Spleen (tissue), 13 donors: ENCODE measurements at places on chromosomes 3 and 15.

DNA sequence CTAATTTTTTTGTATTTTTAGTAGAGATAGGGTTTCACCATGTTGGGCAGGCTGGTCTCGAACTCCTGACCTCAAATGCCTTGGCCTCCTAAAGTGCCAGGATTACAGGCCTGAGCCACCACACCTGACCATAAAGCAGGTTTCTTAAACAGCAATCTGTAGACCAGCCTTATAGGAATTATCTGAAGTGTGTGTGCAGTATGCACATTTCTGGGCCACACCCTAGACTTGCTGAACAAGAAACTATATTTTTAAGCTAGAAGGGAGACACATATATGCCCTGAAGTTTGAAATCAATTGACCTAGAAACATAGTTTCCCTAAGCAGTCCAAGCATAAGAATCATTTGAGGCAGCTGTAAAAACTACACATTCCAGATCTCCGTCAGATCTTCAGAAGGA lies 805.7 kb downstream of the TUSC7 start:
- H3K4me3 ChIP-seq, result no peak overlapping the region
- no peak for DNase-seq
- H3K27me3 ChIP-seq, result no peaks in the 10 kb centered on the region
- no peaks in the 10 kb centered on the region for H3K36me3 ChIP-seq
- no peaks in the 10 kb centered on the region for H3K4me1 ChIP-seq

GRCh38 chr3:194872669-194872977 lies 186.9 kb downstream of the FAM43A start:
- H3K4me1 ChIP-seq, result peaks cover 10% of the 10 kb centered on the region
- H3K27ac ChIP-seq, result peak overlapping the region; percentile 77
- no peak overlapping the region for H3K4me3 ChIP-seq
- H3K27me3 ChIP-seq, result no peaks in the 10 kb centered on the region
- no peak for DNase-seq

DNA sequence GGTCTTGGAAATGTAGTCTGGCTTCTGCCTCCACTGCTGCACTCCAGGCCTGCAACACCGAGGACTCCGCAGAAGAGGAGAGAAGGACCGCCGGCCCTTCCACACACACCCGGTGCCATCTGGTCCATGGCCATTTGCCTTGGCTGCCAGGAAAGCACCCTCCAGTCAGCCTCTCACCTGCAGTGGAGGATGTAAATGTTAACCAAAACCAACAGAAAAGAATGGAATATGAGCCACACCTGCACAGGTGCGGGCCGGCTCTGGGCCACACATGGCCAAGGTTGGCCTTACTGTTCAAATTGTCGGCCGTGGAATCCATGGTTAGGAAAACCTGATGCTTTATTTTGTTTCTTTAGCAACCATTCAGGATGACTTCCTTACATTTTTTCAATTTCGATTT lies 178.3 kb upstream of the C2CD4B start:
- H3K36me3 ChIP-seq, result no peaks in the 10 kb centered on the region
- H3K27me3 ChIP-seq, result no peaks in the 10 kb centered on the region
- no peak overlapping the region for H3K4me3 ChIP-seq

- no peaks in the 10 kb centered on the region for H3K4me1 ChIP-seq
- DNase-seq, result no peak
- no peaks in the 10 kb centered on the region for H3K27me3 ChIP-seq
- H3K36me3 ChIP-seq, result no peaks in the 10 kb centered on the region
Measured at GRCh38 chr3:99366663-99367429, 271.5 kb upstream of the COL8A1 start.

DNA sequence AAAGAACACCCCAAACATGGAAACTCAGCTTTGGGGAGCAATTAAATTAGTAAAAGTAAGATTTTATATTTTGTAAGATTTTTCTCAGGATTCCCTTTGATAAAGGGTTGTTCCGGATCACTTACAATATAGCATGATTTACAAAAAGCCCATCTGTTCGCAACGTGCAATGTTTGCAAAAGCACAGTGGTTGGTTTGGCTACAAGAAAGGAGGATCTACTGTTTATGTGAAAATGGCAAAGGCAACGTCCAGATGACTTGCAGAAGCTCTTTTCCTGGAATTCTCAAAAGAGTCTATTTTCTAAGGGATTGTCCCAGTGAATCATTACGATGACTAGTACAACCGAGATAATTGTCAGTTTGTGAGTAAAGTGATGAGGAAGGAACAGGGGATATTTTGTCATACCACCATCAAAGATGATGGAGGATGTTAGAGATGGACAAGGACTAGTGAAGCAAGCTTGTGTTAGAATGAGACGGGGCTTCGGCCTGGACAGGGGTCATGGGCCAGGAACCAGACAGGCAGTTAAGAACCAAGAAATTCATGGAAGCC lies 71.6 kb downstream of the CRYGS start:
- no peak overlapping the region for H3K4me3 ChIP-seq
- H3K4me1 ChIP-seq, result no peaks in the 10 kb centered on the region
- no peak for DNase-seq
- no peaks in the 10 kb centered on the region for H3K36me3 ChIP-seq

GRCh38 chr15:29046281-29046810 lies 160.6 kb downstream of the APBA2 start:
- H3K4me1 ChIP-seq, result no peaks in the 10 kb centered on the region
- H3K27me3 ChIP-seq, result no peaks in the 10 kb centered on the region
- peak; percentile 13 for DNase-seq
- no peak overlapping the region for H3K27ac ChIP-seq
- no peaks in the 10 kb centered on the region for H3K36me3 ChIP-seq

DNA sequence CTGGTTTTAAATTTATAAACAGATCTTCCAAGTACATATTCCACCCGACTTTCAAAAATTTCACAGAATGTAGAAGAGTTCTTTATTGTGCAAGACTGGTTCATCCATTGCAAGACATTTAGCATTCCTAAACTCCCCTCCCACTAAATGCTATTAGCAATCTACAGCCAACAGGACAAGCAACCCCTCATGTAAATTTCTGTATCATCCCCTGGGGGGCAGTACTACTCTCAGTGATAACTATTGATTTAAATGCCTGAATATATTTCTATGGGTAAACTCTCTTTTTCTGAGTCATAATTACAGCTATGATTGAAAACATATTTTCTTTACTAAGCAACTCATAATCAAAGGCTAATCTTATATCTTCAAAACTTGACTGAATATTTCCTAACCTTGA lies 10.7 kb upstream of the SLC15A2 start:
- H3K27me3 ChIP-seq, result no peaks in the 10 kb centered on the region
- no peaks in the 10 kb centered on the region for H3K4me1 ChIP-seq
- no peak overlapping the region for H3K27ac ChIP-seq
- no peak overlapping the region for H3K4me3 ChIP-seq
- no peak for DNase-seq

GRCh38 chr15:51060030-51060673 lies 34.6 kb downstream of the TNFAIP8L3 start:
- no peak for DNase-seq
- no peak overlapping the region for H3K4me3 ChIP-seq
- no peaks in the 10 kb centered on the region for H3K36me3 ChIP-seq
- no peaks in the 10 kb centered on the region for H3K27me3 ChIP-seq
- H3K4me1 ChIP-seq, result peaks cover 4% of the 10 kb centered on the region
- no peak overlapping the region for H3K27ac ChIP-seq

DNA sequence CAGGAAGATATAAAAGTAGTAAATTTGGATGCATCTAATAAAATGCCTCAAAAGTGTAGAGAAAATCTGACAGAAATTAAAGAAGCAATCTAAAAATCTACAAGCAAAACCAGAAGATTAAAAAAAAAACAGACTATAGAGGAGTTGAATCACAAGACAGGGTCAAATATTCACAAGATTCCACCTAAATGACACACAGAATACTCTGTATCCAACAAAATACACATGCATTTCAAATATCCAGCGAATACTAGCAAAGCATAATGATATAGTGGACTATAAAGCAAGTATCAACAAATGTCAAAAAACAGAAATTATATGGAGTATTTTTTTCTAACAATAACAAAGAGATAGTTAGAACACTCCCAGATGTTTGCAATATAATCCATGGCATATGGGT lies 20.5 kb upstream of the ACTC1 start:
- H3K36me3 ChIP-seq, result no peaks in the 10 kb centered on the region
- H3K4me1 ChIP-seq, result no peaks in the 10 kb centered on the region
- no peak for DNase-seq
- no peak overlapping the region for H3K27ac ChIP-seq
- peaks cover 6% of the 10 kb centered on the region for H3K27me3 ChIP-seq

GRCh38 chr3:78497767-78498166 lies 1270.0 kb downstream of the ROBO1 start:
- DNase-seq, result no peak
- H3K4me1 ChIP-seq, result no peaks in the 10 kb centered on the region
- no peak overlapping the region for H3K4me3 ChIP-seq

GRCh38 chr3:188557235-188557634 lies 403.3 kb downstream of the LPP start:
- H3K36me3 ChIP-seq, result no peaks in the 10 kb centered on the region
- no peaks in the 10 kb centered on the region for H3K27me3 ChIP-seq
- H3K27ac ChIP-seq, result no peak overlapping the region
- no peak overlapping the region for H3K4me3 ChIP-seq
- DNase-seq, result no peak
- H3K4me1 ChIP-seq, result peaks cover 11% of the 10 kb centered on the region

DNA sequence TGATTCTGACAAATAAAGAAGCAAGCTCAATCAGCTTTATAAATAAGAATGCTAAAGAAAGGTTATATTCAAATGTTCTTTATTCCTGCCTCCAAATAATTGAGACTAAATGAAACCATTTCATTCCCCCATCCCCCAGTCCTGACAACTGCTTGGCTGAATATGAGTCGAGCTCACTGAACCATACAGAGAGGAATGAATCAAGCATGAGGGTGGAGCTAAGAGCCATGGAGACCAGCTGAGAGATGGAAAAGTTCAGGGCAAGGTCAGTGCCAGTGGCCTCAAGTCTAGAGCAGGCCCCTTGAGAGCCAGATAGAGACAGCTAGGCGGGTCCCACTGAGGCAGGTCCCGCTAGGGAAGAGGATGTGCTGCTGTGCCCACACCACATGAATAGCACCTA lies 188.7 kb upstream of the EIF1B start:
- no peaks in the 10 kb centered on the region for H3K4me1 ChIP-seq
- DNase-seq, result no peak
- H3K27ac ChIP-seq, result no peak overlapping the region
- no peaks in the 10 kb centered on the region for H3K27me3 ChIP-seq

DNA sequence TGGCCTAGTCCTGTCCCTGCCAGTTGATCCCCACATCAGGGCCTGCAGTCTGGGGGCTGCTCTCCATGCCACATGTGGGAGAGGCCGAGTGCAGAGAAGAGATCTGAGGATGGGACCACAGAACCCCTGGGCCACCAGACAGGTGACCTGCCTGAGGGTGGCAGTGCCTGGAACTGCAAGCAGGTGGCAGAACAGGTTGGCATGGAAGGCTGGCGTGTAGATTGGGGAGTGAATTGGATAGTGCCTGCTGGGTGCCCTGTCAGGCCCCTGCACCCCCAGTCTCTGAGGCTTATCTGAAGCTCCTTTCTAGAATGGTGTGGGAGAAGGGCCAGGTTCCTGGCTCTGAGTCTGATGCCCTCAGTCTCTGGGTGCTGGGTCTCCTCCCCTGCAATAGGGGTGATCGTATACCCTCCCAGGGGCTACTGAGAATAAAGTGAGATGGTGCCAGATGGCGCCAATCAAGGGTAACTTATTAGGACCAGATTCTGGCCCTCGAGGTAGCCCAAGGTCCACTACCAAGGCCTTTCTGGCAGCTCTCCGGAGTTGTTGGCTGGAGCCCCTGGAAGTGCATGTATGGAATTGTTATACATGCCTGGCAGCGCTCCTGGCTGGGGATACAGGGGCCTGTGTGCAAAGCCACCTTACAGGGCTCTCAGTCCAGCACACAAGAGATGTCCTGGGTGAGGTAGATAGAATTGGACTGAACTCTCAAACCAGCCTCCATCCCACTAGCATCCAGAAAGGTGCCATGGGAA lies 15.7 kb downstream of the C3orf18 start:
- H3K27me3 ChIP-seq, result peaks cover 6% of the 10 kb centered on the region
- no peaks in the 10 kb centered on the region for H3K36me3 ChIP-seq
- no peaks in the 10 kb centered on the region for H3K4me1 ChIP-seq
- DNase-seq, result no peak

DNA sequence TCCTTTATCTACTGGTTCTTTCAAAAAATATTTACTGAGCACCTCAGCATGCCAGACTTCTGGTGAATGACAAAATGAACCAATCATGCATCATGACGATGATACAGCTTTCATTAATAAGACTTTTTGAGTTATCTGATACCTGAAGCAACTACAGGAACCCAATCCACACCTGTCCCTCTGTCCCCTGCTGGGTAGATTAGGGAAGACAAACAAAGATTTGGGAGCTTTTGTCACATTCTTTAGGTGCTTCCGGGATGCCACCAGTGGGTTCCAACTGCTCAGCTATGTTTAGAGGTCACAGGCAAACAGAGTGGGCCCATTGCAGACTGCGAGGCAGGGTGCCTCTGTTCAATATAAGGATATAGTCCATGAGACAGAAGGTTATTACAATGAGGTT lies 1020.5 kb upstream of the CFAP20DC start:
- H3K36me3 ChIP-seq, result no peaks in the 10 kb centered on the region
- no peak for DNase-seq
- H3K27ac ChIP-seq, result no peak overlapping the region
- no peaks in the 10 kb centered on the region for H3K27me3 ChIP-seq
- no peak overlapping the region for H3K4me3 ChIP-seq

GRCh38 chr15:42954291-42954690 lies 33.7 kb upstream of the TTBK2 start:
- no peaks in the 10 kb centered on the region for H3K4me1 ChIP-seq
- no peak for DNase-seq
- H3K4me3 ChIP-seq, result no peak overlapping the region
- H3K36me3 ChIP-seq, result peaks cover 100% of the 10 kb centered on the region

DNA sequence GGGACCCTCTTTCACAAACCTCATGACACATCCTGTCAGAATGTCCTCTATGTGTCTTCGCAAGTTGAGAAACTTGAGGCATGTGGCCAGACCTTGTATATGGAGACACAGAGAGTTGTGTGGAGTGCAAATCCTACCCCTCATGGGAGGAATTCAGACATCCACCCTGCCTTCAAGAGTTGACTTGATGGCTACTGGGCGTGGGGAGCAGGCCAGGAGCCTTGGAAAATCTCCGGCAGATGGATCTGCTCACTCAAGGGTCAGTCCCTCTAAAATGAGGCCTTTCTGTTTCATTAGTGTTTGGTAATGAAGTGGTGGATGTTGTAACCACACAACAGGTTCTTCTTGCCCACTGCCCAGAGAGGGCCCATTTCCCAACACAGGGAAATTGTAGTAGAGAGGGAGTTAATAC lies 79.0 kb downstream of the ASB7 start:
- no peaks in the 10 kb centered on the region for H3K27me3 ChIP-seq
- H3K4me1 ChIP-seq, result no peaks in the 10 kb centered on the region
- DNase-seq, result no peak

- no peak overlapping the region for H3K4me3 ChIP-seq
- H3K27me3 ChIP-seq, result peaks cover 6% of the 10 kb centered on the region
- H3K36me3 ChIP-seq, result no peaks in the 10 kb centered on the region
- H3K4me1 ChIP-seq, result no peaks in the 10 kb centered on the region
- H3K27ac ChIP-seq, result no peak overlapping the region
- DNase-seq, result peak; percentile 71
Measured at GRCh38 chr3:13276438-13277195, 143.5 kb downstream of the NUP210 start.

DNA sequence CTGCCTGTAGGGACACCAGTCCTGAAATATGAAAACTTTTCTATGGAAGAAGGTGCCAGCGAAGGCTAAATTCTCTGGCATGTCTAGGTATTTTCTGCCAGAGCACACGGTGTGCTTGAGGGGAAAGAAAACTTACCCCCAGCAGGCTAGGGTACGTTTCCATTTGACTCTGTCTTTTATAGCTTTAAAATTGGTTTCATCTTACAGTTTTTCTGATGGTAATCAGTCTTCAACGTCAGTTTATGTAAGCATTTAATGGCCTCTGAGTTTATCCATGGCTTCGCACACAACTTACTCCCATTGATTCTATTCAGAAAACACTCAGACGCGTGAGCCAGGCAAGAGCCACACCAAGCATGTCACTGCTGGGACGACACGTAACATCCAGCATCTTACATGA lies 249.7 kb downstream of the ADAMTS17 start:
- DNase-seq, result peak; percentile 10
- no peak overlapping the region for H3K4me3 ChIP-seq
- no peak overlapping the region for H3K27ac ChIP-seq
- H3K36me3 ChIP-seq, result no peaks in the 10 kb centered on the region
